Motor neuron (in vitro differentiated cells): ENCODE measurements at places on chromosomes 4 and X.

- no peak for ATAC-seq
Measured at GRCh38 chr4:11165052-11165451, 263.6 kb downstream of the HS3ST1 start.

DNA sequence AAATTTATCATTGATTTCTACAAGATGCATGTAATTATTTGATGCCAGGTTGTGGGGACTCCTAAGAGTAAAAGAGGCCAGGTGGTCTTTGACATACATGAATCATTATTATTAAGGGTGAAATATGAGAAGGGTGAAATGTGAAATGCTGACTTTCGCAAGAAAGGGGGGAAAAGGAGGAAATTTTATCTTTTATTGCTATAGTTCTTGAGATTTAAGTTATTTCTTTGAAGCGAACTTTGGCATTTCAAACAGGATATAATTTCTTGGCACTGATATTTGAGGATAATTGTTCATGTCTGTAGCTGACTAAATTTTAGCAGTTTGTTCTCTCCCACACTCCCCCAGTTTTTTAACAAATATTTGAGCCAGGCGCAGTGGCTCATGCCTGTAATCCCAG is 80.1 kb downstream of the TMEM131L start:
- no peak for ATAC-seq

DNA sequence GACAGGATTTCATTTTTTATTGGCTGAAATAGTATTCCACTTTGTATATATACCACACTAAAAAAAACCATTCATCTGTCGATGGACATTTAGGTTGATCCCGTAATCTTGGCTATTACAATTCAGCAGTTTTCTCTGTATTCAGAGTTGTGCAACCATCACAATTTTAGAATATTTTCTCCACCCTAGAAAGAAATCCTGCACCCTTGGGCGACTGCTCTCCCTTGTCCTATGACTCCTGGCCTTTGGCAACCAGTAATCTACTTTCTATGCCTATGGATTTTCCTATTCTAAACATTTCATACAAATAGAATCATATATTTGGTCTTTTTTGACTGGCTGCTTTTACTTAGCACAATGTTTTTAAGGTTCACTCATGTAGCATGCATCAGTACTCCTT is 84.7 kb downstream of the NCAPG start:
- no peak for ATAC-seq

- ATAC-seq: no peak
Measured at GRCh38 chr4:177185151-177185550, 124.5 kb upstream of the NEIL3 start.
